ENCODE measurements at places on chromosomes 4 and X.

- DNase-seq = no peak
Observed at GRCh38 chr4:96887857-96888256, 1048.0 kb downstream of the PDHA2 start.

- no peak for DNase-seq
Observed at GRCh38 chr4:186825069-186825468, 101.4 kb upstream of the FAT1 start.

GRCh38 chr4:186839122-186840037 is 115.7 kb upstream of the FAT1 start:
- no peak for DNase-seq

- DNase-seq = no peak
Observed at GRCh38 chr4:42626629-42627146, 30.2 kb downstream of the ATP8A1 start.

GRCh38 chr4:157220371-157220881 is at the start of gene GRIA2:
GRIA2 (plus strand) TSS chr4:157220728; CDS start chr4:157221043, 315 bp downstream.
- peak; percentile 6 for DNase-seq

GRCh38 chr4:45765521-45765920 is 358.3 kb downstream of the GABRG1 start:
- no peak for DNase-seq

GRCh38 chr4:139279760-139280620 is at the start of gene MGARP:
MGARP (minus strand) TSS chr4:139280225; CDS start chr4:139280158, 67 bp downstream.
- peak; percentile 26 for DNase-seq

GRCh38 chrX:75887833-75888232 is 102.8 kb upstream of the MAGEE2 start:
- no peak for DNase-seq
